Omental fat pad (tissue), 4 donors: ENCODE measurements at places on chromosomes 13 and 19.

- DNase-seq: no peak
Measured at GRCh38 chr19:35457173-35457572, 9.1 kb downstream of the FFAR2 start.

DNA sequence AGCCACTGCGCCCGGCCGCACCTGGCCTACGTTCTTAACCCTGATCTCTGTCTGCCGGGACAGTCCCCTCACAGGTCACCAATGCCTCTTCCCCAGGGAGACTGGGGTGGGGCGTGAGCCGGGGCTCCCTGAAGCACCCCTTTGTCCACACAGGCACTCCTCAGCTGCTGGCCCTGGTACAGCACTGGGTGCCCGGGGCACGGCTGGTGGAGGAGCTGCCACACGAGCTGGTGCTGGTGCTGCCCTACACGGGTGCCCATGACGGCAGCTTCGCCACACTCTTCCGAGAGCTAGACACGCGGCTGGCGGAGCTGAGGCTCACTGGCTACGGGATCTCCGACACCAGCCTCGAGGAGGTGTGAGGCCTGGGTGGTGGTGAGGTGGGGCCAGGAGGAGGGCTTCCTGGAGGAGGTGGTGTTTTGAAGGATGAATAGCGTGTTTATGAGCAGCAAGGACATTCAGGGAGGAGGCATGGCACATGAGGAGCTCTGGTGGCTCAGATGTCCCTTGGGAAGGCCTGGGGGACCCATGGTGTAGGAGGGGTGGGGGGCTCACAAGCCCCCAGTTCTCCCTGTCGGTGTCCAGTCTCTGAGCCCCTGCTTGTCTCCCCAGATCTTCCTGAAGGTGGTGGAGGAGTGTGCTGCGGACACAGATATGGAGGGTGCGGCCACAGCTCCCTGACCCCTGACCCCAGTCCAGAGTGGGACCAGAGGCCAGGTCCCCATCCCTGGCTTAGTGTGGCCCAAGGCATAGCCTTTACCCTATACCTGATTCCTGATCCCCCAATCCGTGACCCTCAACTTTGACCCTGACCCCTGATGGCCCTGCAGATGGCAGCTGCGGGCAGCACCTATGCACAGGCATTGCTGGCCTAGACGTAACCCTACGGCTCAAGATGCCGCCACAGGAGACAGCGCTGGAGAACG is 13.5 kb upstream of the ARHGAP45 start:
- no peak for DNase-seq

GRCh38 chr19:30791088-30791487 is 418.9 kb downstream of the ZNF536 start:
- DNase-seq: no peak

- DNase-seq: no peak
Measured at GRCh38 chr19:2150794-2151338, 500 bp downstream of the AP3D1 start.

DNA sequence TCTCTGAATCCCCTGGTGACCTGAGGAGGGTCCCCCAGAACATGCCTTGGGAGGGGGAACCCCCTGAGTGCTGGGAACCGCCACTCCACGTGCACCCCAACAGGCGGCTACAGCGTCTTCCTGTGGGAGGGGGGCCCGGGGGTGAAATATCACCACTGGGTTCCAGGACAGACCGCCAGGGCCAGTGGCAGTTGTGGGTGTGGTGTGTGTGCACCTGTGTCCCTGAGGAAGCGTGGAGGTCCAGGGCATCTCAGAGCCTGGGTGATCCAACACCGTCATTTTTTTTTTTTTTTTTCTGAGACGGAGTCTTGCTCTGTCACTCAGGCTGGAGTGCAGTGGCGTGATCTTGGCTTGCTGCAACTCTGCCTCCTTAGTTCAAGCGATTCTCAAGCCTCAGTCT is 4.2 kb downstream of the ADGRE5 start:
- DNase-seq: no peak

GRCh38 chr13:112451512-112452379 is 75.6 kb downstream of the SPACA7 start:
- DNase-seq: no peak

DNA sequence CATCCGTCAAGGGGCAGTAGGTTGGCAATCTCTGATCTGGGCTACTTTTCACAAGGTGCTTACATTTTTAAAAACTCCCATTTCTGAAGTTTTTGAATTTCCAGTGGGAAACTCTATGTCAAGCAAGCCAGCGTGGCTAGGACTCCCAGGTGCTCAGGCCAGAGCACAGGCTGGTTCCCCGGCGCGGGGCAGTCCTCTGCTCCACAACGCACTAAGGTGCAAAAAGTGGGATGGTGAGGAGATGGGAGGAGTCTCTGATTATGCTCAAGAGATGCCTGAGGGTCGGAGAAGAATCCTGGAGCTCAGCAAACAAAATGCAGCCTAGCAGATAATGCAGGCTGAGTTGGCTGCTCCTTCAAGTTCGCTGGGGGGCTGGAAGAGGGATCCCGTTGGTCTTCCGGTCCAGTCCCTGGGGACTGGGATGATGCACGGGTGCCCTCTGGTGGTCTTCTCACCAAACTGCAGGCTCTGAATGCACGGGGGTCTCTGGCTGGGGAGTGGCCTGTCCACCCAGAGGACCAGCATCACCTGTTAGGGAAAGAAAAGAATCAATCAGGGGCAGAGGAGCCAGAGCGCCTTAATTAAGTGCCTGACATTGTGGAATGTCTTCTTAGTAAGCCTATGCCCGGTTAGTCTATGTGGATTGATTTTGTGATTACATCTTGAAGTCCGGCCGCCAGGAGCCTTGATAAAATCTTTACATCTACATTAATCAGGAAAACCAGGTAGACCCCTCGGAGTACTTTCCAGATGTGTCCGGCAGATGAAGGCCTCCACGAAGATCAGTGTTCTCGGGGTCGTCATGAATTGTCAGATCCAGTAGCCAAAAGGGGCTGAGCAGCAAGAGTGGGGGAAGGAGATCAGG is 244.4 kb upstream of the MAB21L1 start:
- DNase-seq: no peak

DNA sequence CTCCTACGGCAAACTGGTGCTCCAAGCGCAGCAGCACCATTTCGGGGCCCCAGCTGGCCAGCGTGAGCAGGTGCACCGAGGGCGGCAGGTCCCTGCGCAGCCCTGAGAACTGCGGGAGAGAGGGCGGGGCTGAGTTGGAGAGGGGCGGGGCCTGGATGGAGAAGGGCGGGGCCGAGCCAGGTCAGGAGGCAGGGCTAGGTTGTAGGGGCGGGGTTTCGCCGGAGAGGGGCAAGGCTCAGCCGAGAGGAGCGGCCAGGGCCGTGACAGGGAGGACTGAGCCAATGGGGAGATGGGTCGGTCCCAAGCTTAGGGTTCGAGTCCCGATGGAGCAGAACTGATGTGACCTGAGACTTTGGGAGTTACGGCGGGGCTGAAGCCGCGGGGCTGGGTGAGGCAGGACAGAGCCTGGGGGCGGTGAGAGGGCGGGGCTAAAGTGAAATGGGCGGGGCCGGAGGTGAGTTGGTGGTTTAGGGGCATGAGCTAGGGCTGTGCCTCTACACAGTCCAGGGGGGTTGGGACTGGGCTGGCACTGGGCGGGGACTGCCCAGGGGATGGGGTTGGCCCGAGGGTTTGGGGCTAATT is 19.0 kb downstream of the MAN2B1 start:
- peak; percentile 51 for DNase-seq

GRCh38 chr13:45368571-45368970 is 27.6 kb upstream of the TPT1 start:
- no peak for DNase-seq

DNA sequence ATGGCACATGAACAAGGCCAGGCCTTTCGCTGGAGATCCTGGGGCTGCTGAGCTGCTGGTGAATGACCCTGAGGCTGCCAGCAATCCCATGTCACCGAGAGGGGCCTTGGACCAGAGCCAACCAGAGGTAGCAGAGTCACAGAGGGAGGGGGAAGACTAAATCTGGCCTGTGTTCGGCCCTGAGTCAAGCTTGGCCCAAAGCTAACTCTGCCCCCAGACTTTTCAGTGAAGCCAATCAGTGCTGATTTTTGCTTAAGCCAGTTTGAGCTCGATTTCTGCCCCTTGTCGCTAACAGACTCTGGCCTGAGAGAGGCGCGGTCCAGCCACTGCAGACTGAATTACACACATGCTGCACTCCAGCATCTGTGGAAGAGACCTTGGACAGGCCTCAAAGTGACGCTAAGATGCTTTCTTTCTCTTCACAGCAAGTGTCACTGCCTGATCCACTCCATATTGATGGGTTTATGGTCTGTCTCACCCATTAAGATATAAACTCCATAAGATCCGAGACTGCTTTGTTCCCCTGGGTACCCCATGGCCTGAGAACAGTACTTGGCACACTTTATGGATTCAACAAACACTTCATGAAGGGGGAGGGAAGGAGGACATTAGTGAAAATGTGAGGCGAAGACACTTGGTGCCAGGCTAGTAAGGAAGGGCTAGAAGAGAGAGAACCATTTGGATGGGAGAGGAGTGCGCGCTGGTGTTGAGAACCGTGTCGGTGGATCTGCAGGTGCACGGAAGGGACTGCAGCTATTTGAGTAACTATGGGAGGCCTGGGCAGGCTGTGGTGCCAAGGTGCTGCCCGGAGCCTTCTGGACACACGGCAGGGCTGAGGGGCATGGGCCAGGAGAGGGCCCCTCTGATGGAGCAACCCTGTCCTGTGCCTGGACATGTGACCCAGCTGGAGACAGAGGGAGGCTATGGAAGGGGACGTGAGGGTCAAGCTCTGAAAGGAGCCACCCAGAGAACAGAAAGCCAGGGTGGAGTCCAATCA is 17.6 kb downstream of the RANBP3 start:
- no peak for DNase-seq

GRCh38 chr19:15253061-15253460 is 20.8 kb upstream of the EPHX3 start:
- DNase-seq: no peak

- no peak for DNase-seq
Measured at GRCh38 chr19:34044021-34044420, 128.3 kb upstream of the LSM14A start.

GRCh38 chr19:11963566-11964355 is 1.1 kb upstream of the ZNF763 start:
- peak; percentile 64 for DNase-seq

- no peak for DNase-seq
Measured at GRCh38 chr13:96898212-96898611, 96.1 kb downstream of the OXGR1 start.

DNA sequence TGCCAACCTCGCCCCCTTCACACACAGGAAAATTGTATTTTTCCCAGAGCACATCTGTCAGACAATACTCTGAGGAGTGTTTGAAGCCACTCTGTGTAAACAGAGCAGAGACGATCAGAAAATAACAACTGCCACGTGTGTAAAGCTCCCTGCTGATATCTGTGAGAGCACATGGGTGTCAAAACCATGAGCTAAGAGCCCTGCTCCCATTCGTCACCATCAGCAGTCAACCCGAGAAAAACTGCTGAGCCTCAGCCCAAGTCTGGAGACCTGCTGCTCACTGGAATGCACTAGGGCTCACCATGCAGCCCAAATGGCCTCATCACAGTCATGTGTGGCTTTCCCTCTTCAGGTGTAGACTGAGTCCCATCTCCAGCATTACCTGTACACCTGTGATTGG is 304.1 kb downstream of the FGF14 start:
- no peak for DNase-seq

- DNase-seq: no peak
Measured at GRCh38 chr13:49214917-49215376, 5.2 kb upstream of the MLNR start.

DNA sequence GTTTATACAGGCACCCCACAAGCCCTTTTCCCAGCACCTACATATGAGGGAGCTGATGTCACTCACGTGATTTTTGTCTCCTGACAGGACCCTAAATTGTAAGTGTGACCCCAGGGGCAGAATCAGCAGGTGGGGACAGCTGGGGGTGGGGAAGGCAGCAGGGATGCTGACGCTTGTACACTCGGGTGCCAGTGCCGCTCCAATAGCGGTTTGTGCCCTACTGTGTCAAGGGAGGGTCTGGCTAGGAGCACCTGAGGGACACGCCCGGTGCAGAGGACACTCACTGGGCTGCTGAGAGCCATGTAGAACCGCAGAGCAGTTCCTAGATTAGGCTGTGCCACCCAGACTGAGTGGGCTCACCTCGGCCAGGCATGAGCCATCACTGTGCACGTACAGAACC is 81.3 kb downstream of the SCGB2B2 start:
- no peak for DNase-seq

DNA sequence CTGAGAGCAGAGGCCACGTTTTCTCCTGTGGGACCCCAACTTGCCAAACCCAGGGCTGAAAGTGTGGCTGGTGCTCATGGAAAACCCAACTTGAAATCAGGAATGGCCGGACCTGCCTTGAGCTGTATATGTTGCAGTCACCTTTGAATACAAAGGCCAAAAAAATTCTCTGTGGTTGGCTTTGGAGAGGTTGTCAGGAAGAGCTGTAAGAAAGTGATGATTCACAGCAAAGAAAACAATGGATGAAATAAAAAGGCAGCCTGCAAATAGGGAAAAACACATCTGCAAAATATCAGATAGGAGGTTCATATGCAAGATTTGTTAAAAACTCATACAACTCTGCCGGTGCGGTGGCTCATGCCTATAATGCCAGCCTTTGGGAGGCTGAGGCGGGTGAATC is 715.8 kb downstream of the UQCRFS1 start:
- no peak for DNase-seq

- no peak for DNase-seq
Measured at GRCh38 chr19:18839465-18840287, 7.9 kb downstream of the UPF1 start.

- DNase-seq: no peak
Measured at GRCh38 chr13:95920485-95920884, 132.7 kb downstream of the UGGT2 start.

- DNase-seq: no peak
Measured at GRCh38 chr13:39037410-39037879, 444 bp downstream of the PROSER1 start.

GRCh38 chr19:7355151-7355820 is 6.5 kb downstream of the ARHGEF18 start:
- DNase-seq: no peak

DNA sequence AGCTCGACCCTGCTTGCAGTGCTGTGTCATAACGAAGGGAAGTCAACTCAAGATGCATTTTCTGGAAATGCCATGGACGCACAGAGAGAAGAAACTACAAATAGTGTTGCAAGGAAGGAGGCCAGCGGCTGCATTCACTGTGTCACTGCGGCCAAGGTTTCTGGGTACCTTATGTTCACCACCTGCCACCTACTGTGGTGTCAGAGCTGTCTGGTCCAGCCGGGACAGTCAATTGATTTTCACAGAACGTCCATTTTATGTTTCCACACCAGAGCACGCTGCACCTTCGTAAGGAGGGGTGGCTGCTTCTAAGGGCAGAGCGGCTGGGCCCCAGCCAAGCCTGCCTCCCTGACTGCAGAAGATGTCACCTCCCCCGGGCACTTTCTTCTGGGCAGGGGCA is 17.7 kb downstream of the TSHZ3 start:
- no peak for DNase-seq

- DNase-seq: no peak
Measured at GRCh38 chr19:45995715-45996385, 583 bp downstream of the CCDC61 start.
